Activated naive CD8-positive, alpha-beta T cell treated with anti-CD3 and anti-CD28 coated beads for 36 hours (primary cell): ENCODE measurements at places on chromosomes 1 and 21. TPM values are rescaled to one million over a fixed set of nuclear protein-coding genes. Genes with fewer than 3 reads are reported as not detected.

The TP73 gene
- total RNA-seq, result 0.50 TPM

The F11R gene
- total RNA-seq, result 13.4 TPM

The LEPROT gene
- total RNA-seq, result 11.3 TPM

The CTSS gene
- 38.9 TPM for total RNA-seq

The NR0B2 gene
- not detected for total RNA-seq

The TRNAU1AP gene
- 42.6 TPM for total RNA-seq

The WDR47 gene
- 6.1 TPM for total RNA-seq

The SLC45A1 gene
- total RNA-seq, result 0.28 TPM

The MATN1 gene
- 1.5 TPM for total RNA-seq

The CHIT1 gene
- 0.21 TPM for total RNA-seq

The OLFM3 gene
- total RNA-seq, result not detected

The DMBX1 gene
- total RNA-seq, result not detected

The SAMSN1 gene
- 113 TPM for total RNA-seq

The ITLN2 gene
- total RNA-seq, result not detected

The PADI1 gene
- total RNA-seq, result not detected

The ACOT11 gene
- total RNA-seq, result 1.3 TPM

The YY1AP1 gene
- 66.8 TPM for total RNA-seq

The LRRN2 gene
- not detected for total RNA-seq

The TINAGL1 gene
- total RNA-seq, result not detected

The STK40 gene
- 51.5 TPM for total RNA-seq

The ATP1B1 gene
- total RNA-seq, result 3.3 TPM

The C1orf87 gene
- not detected for total RNA-seq

The CD1C gene
- total RNA-seq, result 0.24 TPM

The TNFAIP8L2 gene
- 22.3 TPM for total RNA-seq

The AIRE gene
- total RNA-seq, result not detected
